ENCODE measurements at places on chromosomes 1 and 21.

DNA sequence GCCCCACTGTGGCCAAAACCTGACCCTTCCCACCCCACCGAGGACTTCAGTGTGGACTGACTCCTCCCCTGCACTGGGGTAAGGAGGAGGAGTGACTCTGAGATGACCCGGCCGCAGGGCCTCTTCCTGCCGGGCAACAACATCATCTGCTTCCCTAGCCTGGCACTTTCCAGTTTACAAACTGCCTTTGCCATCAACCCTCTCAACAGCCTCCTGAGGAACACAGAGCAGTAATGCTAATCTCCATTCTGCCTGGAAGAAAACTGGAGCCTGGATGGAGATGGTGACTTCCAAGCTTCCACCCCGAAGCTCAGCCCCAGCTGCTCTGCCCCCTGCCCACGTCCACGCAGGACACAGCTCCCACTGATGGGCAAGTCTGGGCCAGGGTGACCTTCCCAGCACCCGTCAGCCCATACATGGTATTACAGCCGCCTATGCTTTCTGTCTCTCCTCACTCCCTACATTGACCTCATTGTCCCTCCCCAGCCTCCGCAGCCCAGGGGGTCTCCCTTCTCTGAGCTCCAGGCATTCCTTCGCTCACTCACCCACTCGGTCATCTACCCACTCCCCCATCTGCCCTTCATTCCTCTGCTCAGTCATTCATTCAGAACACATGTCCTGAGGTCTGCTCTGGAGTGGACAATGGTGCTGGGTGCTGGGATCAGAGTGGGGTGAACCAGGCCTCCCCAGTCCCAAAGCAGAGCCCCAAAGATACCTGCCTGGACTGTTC, 34.2 kb downstream of the RAP1GAP start:
- peak; percentile 41 for DNase-seq

DNA sequence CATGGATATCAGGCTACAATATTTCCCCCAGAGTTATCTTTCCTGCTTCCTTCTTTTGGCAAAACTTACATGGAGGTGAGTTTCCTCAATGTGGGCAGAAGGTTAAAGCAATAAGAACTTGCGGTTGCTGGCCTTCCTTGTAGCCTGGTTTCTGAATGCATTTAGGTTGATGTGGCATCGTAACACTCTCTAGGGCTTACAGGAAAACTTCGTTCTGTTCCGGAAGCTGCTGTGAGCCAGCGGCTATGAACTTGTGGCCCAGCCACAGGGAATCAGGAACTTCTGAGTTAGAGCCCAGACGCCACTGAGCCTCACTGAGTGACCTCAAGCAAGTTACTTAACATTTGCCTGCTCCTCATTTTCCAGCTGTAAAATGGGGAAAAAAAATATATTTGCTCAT, 623.4 kb upstream of the ADAMTS5 start:
- no peak for DNase-seq

DNA sequence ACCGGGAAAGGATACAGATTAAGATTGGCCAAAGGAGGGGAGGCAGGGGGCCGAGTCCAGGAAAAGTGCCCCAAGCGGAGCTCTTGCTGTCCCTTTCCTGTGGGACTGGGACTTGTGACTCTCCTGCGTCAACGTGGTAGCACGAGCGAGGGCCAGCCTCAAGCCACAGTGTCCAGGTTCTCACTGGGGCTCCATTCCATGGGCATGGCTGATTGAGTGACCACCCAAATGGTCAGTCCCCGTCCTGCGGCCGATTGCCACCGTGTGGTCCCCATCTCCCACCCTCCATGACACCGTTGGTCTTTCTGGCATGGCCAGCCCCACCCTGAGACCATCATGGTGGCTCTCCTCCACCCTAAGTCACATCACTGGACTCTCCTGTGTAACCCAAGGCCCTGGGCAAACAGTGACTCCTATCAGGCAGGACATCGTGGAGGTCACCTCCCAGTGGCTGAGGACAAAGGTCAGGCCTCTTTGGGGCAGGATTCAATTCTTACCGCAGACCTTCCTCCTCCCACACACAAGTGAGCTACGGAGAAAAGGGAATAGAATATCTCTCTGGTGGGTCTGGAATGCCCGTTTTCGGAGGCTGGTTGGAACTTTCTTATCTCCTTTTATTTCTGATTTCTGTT, 8.9 kb upstream of the C1orf174 start:
- DNase-seq = no peak

DNA sequence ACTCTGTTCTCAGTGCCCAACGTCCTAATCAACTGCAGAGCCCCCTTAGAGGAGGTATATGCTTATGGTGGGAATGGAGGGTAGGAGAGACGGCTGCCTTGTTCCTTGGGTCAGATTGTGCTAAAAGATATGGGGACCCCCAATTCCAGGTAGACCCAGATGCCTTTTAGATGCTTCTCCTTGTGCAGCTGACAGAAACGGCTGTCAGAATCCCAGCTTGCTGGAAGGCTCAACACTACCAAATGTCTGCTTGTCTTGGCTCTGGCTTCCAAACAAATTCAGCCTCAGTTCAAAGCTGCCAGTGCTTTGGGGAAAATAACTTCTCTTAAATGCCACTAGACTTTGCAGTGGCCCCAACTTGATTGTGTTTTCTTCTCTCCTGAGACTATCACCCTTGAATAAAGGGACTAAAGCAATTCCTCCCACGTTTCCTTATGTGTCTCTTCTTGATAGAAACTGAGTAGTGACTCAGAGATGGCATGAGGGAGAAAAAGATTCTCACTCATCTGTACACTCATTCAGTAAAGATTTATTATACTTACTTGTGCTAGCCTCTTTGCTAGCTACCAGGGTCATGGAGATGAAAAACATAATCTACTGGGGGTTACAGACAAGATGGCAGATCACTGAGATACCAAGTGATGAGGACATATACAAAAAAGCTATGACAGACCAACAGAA, 3.4 kb upstream of the RNF19B start:
- DNase-seq = no peak

- no peak for DNase-seq
These were observed 244.5 kb downstream of the ADGRL2 start for GRCh38 chr1:82045221-82045620.

DNA sequence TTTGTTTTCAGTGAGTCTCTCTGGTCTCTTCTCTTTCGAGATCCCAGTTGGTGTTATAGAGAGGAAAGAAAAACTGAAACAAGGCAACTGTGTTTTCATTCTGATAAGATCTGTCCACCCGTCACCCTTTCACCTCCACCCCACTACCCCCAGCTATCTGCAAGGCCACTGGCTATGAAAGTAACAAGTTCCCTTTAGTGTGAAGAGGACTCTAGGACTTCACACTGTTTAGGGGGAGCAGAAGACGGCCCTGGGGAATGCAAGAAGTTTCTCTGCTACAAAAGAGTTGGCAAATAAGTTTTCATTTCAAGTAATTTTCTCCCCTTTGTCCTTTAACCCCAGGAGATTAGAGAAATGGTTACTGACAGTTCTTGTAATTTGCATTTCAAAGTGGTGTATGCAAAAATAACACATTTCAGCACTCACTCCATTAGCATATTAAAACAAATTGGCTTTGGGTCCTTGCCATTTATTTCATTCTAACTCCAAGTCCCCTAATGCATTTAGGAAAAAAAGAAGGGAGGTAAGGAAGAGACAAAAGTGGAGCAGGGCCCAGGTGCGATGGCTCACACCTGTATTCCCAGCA, 79.6 kb upstream of the PPM1J start:
- DNase-seq = no peak

- no peak for DNase-seq
These were observed 26.3 kb downstream of the PER3 start for GRCh38 chr1:7810395-7810794.

DNA sequence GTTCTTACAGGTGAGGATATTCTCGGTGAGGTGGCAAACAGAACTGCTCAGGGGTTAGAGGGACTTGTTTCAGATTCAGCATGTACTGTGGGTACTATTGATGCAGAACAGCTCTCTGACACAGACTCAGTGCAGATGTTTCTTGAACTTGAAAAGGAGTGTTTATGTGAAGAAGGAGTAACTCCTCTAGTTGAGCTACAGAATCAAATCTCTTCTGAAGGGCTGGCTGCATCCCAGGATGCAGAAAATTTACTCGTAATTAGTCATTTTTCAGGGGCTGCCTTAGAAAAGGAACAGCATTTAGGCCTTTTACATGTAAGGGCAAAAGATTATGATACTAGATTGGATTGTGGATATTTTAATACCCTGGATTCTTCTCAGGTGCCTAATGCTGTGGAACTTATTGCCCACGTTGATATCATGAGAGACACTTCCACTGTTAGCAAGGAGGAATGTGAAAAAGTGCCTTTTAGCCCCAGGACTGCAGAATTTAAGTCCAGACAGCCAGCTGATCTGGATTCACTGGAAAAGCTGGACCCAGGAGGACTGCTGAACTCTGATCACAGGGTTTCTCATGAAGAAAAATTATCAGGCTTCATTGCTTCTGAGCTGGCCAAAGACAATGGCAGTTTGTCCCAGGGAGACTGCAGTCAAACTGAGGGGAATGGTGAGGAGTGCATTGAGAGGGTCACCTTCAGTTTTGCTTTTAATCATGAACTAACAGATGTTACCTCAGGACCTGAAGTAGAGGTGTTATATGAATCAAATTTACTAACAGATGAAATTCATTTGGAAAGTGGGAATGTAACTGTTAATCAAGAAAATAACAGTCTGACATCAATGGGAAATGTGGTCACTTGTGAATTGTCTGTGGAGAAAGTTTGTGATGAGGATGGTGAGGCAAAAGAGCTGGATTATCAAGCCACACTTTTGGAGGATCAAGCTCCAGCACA, 79.6 kb upstream of the BMP8A start:
- DNase-seq = no peak

GRCh38 chr21:17495680-17496079, 17.2 kb upstream of the CXADR start:
- DNase-seq = peak; percentile 73

GRCh38 chr1:187938092-187938491, 1109.3 kb downstream of the PLA2G4A start:
- no peak for DNase-seq

GRCh38 chr1:169548282-169548681, 38.0 kb downstream of the F5 start:
- DNase-seq = no peak

- DNase-seq = peak; percentile 54
These were observed 20.4 kb downstream of the LURAP1 start for GRCh38 chr1:46223472-46223943.

DNA sequence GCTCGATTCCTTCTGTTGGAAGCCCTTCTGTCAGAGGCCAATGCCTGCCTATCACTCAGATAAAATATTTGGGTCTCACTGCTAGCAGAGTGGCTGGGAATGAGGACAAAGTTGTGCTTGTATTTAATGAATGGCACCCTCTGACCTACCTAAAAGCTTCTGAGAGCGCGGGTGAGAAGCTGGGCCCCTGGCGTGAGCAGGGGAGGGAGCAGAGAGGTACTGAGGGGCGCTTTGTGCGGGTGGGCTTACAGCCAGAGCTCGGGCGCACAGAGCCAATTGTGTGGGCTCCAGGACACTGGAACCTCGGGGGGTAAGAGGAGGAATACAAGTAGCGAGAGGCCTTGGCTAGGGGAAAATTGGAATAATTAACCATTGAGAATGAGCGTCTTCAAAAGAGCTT, 32.3 kb downstream of the PCAT6 start:
- DNase-seq = no peak

- DNase-seq = no peak
These were observed 32.9 kb downstream of the PBX1 start for GRCh38 chr1:164591858-164592257.

DNA sequence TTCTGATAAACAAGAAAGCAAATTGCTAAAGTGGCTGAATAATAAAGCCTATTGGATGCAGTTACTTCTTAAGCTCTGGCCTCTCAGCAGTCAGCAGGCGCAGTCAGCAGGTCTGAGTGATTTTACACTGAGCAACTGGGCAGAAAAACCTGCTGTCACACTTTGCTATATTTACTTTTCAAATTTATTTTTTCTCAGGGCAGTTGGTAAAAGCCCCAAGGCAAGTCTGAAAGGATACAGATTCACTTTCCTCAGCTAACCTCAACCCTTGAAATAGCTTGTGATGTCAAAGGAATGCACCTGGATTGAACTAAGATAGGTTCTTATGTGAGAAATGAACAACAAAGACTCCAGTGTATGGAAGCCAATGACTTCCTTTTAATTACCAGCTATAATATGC, 34.0 kb downstream of the ATP5PF start:
- no peak for DNase-seq

DNA sequence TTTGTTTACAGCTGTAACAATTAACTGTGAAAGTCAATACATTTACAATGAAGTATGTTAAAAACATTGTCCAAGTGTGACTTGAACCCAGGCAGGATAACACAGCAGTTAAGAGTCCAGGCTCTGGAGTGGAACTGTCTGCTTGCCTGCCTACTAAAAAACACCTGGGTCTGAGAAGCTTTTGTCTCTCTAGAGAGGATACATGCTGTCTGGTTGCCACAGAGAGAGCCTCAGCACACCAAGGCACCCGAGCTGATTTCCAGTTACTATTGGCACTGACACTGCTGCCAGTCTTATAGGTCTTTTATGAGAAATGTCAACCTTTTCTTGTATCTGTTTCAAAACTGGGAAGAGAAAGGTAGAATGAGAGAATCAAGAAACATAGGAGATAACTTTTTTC, 20.2 kb upstream of the RALGPS2 start:
- DNase-seq = no peak

GRCh38 chr1:166701603-166702100, 137.6 kb upstream of the POGK start:
- no peak for DNase-seq

GRCh38 chr1:58402444-58402843, 144.1 kb downstream of the OMA1 start:
- no peak for DNase-seq

DNA sequence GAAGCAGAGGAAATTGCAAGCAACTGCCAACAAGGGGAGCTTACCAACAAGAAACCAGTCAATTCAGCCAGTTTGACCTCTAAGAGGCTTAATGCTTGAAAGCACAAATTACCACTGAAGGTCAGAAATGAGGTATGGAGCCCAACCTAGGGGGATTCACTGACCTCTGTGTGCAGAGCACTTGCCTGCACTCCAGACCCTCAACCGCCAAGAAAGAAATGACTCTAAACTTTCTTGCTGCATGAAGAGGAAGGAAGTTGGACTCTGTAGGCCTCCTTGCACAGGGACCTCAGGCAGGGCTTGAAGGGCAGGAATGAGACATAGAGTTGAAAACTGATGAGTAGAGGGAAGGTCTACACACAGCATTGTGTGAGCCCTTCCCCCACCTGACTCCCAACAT, 10.0 kb downstream of the ARMH1 start:
- no peak for DNase-seq

GRCh38 chr21:19565587-19565986, 1162.0 kb upstream of the TMPRSS15 start:
- no peak for DNase-seq

- DNase-seq = no peak
These were observed 24.8 kb downstream of the RNF19B start for GRCh38 chr1:32939655-32940371.

- peak; percentile 23 for DNase-seq
These were observed 232.0 kb upstream of the PLXNA2 start for GRCh38 chr1:208475951-208476845.
